Muscle of leg (tissue), 16 donors: ENCODE measurements at places on chromosomes 2 and 18. TPM values are rescaled to one million over a fixed set of nuclear protein-coding genes. Genes with fewer than 3 reads are reported as not detected.

DNA sequence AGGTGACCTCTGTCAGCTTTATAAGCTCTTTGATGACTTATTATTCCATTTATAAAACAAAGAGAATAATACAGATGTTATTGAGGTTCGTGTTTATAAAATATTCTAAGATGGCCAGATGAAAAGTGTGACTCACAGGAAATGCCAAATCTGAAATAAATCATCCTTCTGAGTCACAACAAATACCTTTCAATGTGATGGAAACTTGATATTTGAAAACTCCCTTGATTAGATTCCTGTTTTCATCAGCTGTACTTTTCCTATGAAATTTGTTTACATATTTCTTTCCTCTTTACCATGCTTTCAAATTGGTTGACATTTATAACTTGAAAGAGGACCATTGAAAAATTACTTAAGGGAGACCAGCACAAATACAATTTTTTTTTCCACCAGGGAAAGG lies 30.6 kb upstream of the PPP1R1C start:
- no peak for DNase-seq

SERPINE2 gene
- 59.6 TPM for total RNA-seq

SEPTIN10 gene
- 66.7 TPM for total RNA-seq

- DNase-seq = no peak
Observed at GRCh38 chr2:109630441-109631430, 16.6 kb downstream of the SOWAHC start.

SLC23A3 gene
- total RNA-seq = 1.5 TPM

- DNase-seq = no peak
Observed at GRCh38 chr2:146949400-146949799, 895.4 kb upstream of the ACVR2A start.
